ENCODE measurements at places on chromosomes 12 and 14. TPM values are rescaled to one million over a fixed set of nuclear protein-coding genes. Genes with fewer than 3 reads are reported as not detected.

DNA sequence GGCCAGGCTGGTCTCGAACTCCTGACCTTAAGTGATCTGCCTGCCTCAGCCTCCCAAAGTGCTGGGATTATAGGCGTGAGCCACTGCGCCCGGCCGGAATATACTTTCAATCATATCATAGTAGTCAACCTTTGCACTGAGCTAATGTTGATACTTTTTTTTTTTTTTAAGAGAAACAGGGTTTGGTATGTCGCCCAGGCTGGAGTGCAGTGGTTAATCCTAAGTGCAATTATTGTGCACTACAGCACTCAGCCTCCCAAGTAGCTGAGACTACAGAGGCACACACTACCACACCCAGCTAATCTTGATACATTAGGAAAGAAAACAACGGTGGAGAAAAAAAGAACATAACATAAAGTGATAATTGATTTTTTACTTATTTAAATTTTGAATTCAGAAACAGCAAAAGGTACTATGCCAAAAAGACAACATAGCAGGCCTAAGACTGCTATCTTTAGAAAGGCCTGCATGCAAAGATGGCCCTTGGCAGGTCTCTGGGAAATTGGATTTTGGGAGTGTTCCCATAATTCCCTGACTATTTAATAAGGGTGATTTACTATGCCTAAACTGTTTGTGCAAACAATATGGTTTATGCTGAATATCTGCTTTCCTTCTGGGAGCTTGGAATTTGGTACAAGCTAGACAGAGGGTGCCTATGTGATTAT, 15.5 kb downstream of the BTBD7 start:
- DNase-seq = no peak

DNA sequence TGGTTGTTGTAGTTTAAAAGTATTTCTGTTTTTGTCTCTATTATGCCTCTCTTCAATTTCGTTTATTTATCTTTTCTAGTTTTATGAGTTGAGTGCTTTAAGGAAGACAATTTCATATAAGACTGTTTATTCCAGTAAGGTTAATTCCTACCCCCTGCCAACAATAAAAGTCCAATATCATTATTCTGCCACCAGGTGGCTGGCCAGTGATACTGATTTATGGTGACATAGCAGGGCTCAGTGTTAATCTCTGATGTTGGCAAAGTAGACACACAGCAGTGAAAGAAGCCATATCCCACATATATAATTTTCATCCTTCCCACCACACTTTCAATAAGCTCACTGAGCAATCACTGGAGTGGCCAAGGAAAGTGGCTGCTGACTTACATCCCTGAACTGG, 69.0 kb upstream of the BMP4 start:
- no peak for DNase-seq

GRCh38 chr14:58138714-58139482, 13.1 kb downstream of the ARMH4 start:
- DNase-seq = no peak

DNA sequence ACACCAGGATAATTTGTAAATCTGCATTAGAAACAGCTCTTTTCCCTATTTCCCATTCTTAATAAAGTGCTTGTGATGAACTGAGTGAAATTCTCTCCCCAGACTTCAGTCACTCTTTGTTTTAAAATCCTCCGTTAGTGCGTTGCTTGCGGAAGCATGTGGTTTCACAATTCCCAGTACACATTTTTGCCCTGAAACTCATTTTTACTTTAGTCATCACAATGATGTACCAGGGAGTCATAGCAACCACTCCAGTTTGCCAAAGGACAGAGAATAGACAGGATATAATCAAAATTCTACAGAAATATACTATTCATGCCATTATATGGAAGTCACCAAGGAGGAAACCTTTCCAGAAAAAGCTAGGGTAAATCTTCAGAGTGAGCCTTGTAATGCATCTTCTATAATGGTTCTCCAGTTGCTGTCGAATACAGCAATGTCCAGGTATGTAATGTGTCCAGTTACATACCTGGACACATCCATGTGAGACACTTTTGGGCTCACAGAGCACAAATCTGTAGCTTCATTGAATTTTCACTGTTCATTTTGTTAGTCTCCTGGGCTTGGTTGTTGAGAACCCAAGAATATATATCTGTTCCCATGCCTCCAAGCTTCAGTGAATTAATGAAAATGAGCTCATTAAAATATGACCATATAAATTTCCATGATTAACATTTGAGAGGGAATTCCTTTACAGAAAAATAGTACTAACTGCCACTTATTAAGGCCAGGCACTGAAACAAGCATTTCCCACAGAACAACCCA, 57.8 kb downstream of the GPR135 start:
- no peak for DNase-seq

DNA sequence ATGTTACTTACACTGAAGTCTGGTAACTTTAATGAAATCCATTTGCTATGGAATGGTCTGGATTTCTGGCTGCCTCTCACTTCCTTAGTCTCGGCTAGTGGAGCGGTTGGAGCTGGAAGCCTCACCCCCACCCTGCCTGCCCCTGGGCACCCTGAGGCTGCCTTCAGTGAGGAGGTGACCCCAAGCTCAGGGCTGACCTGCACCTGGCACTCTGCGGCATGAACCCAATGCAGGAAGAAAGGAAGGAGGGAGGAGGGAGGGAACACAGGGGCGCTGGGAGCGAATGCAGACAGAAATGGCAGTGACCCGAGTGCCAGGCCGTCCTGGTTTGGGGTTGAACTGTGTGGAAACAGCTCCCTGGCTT, 353.1 kb downstream of the TMEM121 start:
- no peak for DNase-seq

The LALBA gene
- not detected for total RNA-seq

GRCh38 chr12:120019938-120020337, 30.9 kb downstream of the BICDL1 start:
- DNase-seq = no peak

- DNase-seq = no peak
These were observed 439.8 kb upstream of the OR4E1 start for GRCh38 chr14:22113401-22113800.

The ADAM20 gene
- 2.7 TPM for total RNA-seq

Data from B cell (primary cell).